ENCODE measurements at places on chromosomes 5 and 9.

DNA sequence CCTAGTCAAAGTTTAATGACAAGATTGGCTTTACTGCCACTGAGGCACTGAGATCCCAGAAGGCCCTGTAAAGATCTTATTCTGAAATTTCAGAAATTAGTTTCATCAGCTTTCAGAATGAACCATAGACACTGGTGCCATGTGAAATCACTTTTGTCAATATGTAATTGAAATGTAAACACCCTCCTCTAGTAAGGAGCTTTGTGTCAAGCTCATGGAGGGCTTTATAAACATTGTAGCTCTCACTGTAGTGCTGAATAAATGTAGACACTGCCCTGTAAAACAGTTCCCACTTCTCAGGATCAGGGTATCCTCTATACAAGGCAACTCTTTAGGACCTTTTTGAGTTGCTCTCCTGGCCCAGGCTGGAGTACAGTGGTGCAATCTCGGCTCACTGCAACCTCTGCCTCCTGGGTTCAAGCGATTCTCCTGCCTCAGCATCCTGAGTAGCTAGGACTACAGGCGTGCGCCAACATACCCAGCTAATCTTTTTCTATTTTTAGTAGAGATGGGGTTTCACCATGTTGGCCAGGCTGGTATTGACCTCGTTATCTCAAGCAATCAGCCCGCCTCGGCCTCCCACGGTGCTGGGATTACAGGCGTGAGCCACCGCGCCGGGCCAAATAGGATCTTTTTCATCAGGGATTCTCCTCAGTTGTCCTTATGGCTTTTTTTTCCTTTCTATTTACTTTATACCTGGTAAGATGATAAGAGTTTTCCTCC lies 1823.9 kb upstream of the CDH9 start:
- DNase-seq = no peak

DNA sequence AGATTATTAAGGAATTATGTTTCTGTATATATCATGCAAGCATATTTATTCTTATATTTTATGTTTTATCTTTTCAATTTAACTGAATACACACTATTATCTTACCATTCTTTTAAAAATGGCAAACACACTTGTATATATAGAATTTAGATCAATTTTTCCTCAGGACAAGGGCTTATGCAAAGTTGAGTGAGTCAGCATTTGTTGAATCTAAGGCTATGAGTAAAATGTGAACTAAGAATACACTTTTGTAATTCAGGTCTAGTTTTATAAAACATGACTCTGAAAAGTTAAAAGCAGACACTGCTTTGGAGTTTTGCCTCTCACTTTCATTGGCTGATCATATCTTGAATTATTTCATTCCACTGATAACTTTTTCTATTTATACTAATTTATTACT lies 127.8 kb downstream of the FOCAD start:
- peak; percentile 11 for DNase-seq

DNA sequence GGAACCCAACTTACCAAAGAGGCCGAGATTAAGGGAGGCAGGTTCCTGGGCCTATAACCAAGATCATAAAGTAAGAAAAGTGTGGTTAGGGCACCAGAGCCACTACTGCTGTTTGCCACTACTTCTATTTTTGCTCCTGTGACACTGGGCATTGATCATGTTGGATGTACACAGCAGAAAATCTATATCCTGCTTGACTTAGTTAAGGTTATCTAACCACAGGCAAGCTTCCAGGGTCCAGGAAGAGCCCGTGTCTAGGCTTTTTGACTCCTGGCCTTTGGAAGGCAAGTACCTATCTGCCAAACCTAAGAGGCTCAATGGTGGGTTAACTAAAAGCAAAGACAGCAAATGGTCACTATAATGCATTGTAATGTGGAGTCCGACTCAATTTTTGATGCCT lies 497.5 kb upstream of the DMAC1 start:
- DNase-seq = no peak

GRCh38 chr9:127776195-127776923 lies 2.1 kb downstream of the SH2D3C start:
- DNase-seq = no peak

- peak; percentile 27 for DNase-seq
Observed at GRCh38 chr5:130708754-130709153, 456.3 kb downstream of the HINT1 start.

- no peak for DNase-seq
Observed at GRCh38 chr5:122390694-122391093, 78.7 kb downstream of the SNCAIP start.

GRCh38 chr5:158856291-158856690 lies 243.4 kb downstream of the EBF1 start:
- DNase-seq = peak; percentile 38

DNA sequence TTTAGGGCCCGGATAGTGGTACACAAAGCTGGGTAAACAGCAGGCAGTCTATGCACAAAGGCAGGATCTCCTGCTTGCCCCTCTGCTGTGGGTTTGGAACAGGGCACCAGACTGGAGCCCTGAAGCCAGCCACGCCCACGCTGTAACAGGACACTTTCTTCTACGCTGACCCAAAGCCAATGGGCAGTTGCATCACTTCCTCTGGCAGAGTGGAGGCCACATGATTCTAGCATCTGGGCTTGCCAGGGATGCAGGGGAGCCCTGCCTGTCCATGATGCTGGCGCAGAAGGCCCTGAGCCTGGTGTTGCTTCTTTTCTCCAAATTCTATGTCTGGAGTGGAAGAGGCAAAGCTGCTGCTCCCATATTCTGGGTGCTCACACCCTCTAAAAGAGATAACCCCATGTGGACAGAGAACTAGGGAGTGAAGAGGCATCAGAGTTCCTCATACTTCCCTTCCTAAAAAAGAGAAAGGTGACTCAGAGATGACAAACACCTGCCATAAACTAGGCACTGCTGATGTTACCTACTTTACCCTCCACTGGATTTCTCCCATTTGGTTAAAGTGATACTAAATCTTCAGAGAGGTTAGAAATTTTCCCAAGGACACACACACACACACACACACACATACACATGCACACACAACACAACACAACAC lies 260.3 kb upstream of the KLF4 start:
- peak; percentile 90 for DNase-seq

- peak; percentile 87 for DNase-seq
Observed at GRCh38 chr9:125649315-125649714, 57.7 kb downstream of the MAPKAP1 start.

GRCh38 chr9:69554945-69555344 lies 117.2 kb downstream of the APBA1 start:
- peak; percentile 91 for DNase-seq

DNA sequence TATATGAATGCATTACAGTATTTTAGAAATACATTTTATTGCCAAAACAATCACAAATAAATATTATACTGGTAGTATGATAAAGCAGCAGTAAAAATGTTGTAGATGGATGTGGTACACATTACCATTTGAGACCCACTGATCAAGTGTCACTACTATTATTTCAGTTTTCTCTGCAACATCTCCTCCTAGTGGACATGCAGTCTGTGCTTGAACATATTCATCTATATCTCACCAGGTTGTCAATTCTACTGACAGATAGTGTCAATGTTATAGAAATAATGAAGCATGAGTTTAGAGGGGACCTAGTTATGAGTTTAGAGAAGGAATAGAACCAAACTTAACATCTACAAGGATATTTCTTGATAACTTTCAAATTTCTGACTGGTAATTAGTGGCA lies 39.2 kb upstream of the ELOVL7 start:
- DNase-seq = no peak

GRCh38 chr5:136032564-136032963 lies 3.8 kb downstream of the TGFBI start:
- DNase-seq = peak; percentile 66

DNA sequence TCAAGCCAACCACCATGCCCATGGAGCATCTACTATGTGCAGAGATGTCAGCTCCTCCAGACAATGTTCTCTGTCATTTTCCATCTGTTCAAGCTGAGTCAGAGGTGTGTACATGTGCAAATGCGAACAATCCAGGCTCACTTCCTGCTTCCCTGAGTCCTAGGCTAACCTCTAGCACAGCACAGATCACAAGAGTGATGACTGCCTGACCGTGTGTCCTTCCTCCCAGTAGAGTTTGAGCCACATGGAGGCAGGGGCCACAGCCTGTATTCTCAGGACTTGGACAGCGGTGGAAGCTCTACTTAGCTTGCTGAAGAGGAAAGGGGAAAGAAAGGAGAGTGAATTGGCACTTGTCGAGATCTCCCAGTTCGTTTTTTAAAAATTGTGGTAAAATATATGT lies 87.2 kb downstream of the KCNIP1 start:
- DNase-seq = no peak

GRCh38 chr5:74851684-74852353 lies 14.4 kb downstream of the FAM169A start:
- DNase-seq = peak; percentile 38

DNA sequence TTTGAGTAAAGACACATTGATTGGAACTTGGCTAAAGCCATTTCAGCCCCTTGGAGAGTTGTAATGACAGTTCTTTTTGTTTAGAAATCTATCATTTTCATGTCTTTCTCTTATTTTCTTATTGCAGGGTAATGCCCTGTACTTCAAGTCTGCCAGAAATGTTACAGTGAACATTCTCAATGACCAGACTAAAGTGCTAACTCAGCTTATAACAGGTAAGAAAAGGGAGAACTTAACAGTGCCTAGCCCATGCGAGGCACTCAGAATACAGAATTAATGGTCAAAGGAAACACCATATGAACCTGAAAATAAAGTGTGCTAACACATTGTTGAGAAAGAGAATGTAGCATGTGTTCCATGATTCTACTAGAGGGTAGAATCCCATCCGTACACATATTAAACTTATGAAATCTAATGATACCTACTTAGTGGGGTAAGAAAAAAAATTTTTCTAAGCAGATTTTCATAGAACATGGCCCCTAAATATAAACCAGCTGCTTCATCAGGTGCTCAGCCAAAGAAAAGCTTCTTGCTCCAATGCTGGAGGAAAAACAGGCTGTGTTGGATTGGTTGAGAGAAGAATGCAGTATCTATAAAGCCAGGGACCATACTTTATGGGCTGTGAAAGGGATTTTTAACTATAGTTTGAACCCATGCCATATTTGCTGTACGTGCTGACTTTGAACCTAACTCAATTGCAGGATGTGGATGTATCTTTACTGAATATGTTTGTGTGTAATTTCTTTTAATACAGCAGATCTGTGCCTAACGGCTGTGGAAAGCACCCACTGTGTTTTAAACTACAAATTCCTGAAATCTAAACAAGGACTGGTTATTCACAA lies 260.8 kb upstream of the PPP1R2B start:
- no peak for DNase-seq

DNA sequence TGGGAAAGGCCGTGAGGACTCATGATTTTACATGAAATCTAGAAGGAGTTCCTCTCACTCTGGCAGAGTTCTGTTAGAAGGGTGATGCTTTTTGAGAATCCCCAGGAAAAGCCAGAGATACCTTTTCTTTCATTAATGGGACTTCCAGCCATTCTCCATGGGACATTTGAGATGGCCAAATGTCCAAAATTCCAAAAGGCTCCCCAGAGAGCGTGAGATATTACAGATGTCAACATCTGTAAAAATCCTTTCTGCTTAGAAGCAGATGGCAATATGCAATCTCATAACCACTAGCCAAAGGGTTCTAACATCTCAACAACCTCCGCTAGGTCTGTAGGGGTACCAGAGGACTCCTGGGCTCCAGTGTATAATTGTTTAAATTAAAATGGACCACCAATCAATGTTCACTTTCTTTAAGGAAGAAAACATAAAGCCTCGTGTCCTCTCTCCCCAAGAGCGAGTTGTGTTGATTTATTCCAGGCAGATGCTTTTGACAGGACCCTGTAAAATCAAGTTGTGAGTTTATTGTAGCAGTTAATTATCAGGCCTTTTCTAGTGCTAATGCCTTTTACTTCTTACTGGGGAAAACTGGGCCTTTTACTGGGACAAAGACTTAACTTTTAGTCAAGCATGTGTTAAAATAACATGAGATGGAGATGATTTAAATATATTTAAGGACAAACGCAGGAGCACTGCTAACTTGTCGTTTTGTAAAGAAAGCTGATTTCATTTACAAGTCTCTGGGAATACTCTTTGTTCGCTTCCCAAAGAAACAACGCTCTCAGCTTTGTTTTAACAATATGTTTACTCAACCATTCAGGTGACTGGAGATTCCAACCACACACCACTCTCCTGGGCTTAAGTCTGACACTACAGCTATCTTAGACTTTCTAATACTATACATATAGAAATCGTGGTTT lies 4.8 kb downstream of the GAS1 start:
- DNase-seq = no peak

DNA sequence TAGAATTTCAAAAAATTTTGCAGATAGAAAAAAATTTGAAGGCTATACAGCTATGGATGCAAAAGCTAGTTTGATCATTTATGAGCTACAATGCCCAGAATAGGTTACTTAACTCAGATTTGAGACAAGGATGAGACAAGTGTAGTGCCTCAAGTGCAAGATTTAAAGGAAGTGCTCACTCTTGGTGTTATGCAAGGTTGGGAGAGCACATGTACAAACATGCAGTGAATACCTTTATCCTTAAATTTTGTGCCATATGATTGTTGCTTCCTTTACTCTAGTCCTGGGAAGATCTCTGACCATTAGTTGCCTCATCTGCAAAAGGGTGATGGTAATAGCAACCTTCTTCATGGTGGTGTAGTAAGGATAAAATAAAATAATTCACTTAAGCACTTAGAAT lies 31.7 kb upstream of the PPP2R2B start:
- DNase-seq = no peak

GRCh38 chr9:111691672-111692329 lies 30.4 kb downstream of the GNG10 start:
- DNase-seq = peak; percentile 39

GRCh38 chr5:176779537-176779936 lies 30.8 kb upstream of the UNC5A start:
- DNase-seq = no peak

DNA sequence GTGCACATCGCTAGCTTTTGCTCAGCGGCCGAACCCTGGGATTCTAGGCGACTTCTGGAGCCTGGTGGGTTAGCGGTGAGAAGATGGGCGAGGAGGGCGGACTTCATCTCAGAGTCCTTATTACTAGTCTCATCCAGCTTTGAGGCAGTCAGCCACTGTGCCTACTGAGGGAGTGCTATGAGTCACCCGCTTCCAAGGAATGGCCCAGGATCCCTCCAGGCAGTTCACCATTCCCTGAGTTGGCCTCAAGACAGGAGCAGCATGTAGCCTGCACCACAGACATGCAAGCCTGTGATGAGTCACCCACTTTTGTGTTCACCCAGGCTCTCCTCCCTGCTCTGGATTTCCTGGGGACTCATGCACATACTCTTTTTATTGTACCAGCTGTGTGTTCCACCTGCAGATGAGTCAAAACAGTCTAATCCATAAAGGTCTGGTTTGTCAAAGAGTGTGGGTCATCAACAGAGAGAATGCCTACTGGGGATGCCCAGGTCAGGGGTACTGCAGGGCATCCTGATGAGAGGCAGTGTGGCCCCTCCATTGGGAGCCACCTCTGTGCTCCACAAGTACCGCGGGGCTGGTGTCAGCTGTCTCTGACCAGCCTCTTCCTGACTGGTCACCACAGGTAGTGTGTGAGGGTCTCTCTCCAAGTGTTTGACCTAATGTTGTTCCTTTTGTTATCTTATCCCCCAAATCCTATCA lies 20.2 kb downstream of the SLC22A5 start:
- DNase-seq = peak; percentile 100

DNA sequence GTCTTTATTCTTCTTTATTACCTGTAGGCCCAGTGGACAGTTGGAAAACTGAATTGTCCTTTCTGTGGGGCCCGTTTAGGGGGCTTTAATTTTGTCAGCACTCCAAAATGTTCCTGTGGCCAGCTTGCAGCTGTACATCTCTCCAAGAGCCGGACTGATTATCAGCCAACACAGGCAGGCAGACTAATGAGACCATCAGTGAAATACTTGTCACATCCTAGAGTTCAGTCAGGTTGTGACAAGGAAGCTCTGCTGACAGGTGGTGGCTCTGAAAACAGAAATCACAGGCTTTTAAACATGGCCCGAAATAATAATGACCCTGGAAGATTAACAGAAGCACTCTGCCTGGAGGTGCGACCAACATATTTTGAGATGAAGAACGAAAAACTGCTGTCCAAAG lies 47.9 kb downstream of the RNF180 start:
- no peak for DNase-seq

Measured in fibroblast of skin of right quadriceps (primary cell).